Mesenchymal stem cell (in vitro differentiated cells and primary cell): ENCODE measurements at places on chromosomes 1 and 21.

DNA sequence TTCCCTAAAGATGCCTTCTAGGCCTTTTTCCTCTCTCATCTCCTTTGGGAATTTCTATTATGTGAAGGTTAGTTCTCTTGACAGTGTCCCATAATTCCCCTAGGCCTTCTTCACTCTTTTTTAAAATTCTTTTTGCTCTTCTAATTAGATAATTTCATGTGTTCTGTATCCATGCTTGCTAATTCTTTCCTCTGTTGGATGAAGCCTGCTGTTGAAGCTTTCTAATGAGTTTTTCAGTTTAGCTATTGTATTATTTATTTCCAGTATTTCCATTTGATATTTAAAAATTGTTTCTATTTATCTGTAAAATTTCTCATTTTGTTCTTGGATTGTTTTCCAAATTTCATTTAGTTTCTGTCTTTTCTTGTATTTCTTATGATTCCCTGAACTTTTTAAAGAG is 28.5 kb upstream of the FAM163A start:
- DNase-seq: no peak

DNA sequence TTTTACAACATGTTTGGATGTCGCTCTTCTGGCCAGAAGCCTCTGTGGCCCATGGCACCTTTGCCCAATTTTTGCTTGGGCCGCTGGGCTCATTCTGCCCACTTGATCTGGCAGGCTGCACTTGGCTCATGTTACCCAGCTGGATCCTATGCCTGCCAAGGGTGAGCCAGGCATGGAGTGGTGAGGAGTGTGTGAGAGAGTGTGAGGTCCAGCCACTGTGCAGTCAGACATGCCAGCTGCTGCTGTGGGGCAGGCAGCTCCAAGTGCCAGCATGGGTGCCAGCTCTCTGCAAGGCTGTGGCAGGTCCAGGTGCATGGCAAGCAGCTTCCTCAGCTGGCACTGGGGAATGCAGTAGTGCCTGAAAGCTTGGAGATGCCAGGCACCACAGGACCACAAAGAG is 71.0 kb downstream of the EBNA1BP2 start:
- DNase-seq: no peak

GRCh38 chr21:38729754-38730379 is 75.9 kb upstream of the ETS2 start:
- peak; percentile 53 for DNase-seq

DNA sequence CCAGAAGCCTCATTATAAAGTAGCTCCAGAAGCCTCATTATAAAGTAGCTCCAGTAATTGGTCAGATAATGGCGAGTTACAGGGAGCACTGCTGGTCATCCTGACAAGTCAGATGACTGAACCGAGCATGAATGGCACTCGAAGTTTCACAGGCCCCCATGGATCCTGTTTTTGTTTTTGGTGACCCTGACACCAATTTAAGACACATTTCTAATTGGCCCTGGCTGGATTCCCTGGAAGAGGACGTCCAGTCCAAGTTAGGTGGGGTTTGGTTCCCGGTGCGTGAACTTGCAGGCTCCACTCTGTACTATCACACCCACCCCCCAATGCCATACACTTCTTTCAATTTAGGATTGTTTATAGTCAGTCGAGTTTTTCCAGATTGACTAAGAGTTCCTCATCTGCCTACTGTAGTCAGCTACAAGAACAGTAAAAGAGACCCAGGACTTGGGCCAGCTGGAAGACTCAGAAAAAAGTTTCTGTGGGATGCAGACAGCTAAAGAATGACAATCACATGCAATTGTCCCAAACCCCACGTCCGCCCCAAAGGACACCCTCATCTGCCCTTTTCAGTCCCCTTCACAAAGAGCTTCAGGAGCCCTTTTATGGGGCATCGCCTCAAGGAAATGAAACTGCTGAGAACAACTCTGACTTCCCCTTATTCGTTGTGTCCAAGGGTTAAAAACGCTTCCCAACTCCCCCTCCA is 2.7 kb downstream of the DHRS3 start:
- no peak for DNase-seq

DNA sequence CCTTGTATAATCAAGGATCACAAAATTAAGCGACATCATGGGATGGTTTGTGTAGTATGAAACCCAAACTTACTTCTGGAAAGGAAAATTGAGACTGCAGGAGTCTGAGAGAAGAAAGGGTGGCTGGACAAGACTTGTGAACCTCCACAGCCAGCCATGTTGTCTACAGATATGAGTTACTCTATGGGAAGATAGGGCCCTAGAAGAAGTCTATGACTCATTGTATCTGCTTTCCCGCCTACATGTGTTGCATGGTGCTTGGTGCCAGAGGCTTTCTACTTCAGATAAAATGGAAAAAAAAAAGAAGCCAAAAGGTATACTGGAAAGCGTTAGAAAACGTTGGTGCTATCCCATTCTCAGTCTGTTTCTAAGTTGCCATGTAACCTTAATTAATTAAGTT is 18.7 kb upstream of the OR6N2 start:
- no peak for DNase-seq

DNA sequence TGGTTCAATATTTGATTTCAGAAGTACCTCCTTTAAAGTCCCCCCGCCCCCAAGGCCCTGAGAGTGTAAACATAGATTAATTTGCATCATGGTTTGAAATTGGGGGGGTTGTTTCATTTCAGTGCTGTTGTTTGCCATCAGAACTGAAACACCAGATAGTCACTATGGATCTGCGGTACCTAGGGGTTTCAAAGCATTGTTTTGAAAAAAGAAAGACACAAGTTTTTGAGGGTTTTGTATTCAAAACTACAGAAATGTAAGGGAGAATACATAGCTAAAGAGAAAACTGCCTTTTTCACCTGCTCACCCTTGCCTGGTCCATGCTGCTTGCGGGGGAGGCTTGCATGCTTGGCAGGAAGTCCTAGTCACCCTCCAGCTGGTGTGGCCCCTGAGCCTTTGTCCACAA is 59.3 kb downstream of the ACP6 start:
- DNase-seq: no peak

- DNase-seq: no peak
These were observed 115.9 kb downstream of the HIVEP3 start for GRCh38 chr1:41802532-41803501.

- DNase-seq: no peak
These were observed 643.5 kb downstream of the AJAP1 start for GRCh38 chr1:5297886-5298239.

DNA sequence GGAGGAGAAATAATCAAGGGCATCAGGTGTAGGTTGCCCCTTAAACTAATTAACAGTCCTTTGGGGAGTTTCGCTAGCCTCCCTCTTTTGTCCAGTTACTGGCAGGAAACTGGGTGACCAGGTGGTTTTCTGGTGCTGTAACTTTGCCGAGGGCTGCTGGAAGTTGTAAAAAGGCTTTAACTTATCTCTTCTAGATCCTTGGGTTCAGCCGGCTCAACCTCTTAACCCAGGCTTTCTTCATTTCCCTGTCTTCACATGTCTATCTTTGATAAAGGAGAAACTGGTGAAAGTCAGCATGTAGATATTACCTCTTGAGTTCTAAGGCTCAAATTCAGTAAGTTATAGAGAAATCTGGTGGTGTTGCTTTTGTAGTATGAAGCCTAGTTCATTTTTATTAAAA is 289.7 kb upstream of the NRIP1 start:
- no peak for DNase-seq
